ENCODE measurements at places on chromosomes 5 and 9.

- DNase-seq: no peak
Measured at GRCh38 chr9:137683262-137683864, 64.6 kb downstream of the EHMT1 start.

GRCh38 chr5:14238272-14238671 is 95.1 kb downstream of the TRIO start:
- DNase-seq: no peak

DNA sequence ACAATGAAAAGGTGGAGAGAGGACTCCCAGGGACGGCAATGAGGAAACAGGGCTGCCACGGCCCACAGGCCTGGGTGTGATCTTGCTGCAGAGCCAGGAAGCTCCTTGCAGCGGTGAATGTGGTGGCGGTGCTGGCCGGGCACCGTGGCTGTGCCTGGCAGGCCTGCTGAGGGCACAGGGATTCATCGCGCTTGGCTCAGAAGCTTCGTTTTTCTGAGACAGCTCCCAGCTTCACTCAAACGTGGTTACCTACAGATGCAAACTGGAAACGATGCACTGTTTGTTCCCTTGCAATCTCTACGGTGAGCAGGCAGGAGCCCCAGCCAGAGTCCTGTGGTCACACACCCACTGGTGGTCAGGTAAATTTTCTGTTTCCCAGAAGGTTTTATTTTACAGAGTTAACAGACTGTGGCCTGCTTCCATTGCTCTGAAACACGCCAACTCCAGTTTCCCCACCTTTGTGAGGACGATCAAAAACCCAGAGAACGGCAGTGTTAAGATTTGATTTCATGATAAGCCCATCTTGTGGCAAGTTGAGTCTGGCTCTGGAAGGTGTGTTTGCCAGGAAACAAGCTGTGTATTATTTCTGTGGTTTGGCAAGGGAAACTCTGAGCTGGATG is 183.9 kb downstream of the AUH start:
- no peak for DNase-seq

DNA sequence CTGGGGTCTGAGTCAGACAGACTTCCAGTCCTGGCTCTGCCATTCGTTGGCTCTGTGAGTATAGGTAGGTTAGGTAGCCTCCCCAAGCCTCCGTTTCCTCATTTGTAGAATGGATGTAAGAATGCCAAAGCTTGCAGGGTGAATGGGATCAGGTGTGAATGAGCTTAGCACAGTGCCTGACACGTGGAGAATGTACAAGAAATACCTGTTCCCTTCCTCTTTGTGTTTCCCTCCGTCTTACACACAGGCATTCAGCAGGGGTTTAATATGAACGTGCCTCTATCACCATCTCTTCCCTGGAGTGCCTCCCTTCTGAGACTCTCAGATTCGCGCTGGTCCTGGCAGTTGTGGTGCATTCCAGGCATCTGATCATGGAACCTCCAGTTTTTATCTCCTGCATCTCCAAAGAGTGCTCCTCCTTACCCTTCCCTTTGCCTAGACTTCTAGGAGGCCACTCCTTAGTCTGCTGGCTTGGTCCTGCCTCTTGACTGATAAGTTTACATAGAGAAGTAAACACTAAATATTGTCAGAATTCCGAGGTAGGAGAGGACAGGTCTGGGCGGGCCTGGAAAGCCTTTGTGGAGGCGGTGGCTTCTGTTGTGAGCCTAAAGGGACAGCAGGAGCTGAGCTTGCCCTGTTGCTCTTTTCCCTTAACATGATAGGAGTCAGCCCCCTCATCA is 199.4 kb downstream of the AOPEP start:
- no peak for DNase-seq

DNA sequence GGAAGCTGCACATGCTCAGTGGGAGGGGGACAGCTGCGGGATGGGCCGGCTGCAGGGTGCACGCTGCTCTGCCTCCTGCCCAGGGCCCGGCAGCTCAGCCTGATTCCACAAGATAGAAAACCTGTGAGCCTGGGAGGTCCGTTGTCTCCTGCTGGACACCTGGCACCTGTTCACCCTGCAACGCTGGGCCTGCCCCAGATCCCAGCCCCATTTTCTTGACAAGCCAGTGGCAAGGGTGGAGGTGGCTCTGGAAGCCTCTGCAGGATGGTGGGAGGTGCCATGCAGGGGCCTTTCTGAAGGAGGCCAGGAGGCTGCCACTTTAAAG is 68.1 kb upstream of the RNF130 start:
- DNase-seq: no peak

- DNase-seq: no peak
Measured at GRCh38 chr5:148740966-148741742, 85.3 kb upstream of the ADRB2 start.

- no peak for DNase-seq
Measured at GRCh38 chr5:52725808-52726207, 61.9 kb upstream of the ITGA1 start.

- no peak for DNase-seq
Measured at GRCh38 chr9:85114799-85115198, 445.3 kb downstream of the NTRK2 start.

DNA sequence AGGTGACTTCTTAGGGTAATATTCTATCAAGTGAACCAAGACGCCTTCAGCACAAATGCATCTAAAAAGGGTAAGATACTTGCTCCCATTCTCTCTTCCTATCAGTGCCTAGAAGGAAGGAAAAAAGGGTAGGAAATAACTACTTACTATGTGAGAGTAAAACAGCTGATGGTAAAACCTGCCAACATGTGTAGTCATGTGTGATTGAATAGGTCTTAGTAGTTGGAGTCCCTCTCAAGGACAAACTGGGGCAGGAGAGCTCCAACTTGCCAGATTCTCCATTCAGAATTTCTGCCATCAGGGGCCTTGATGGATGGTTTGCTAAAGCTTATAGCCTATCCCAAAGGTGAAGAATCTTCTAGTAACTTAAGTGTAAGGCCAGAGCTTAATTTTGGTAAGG is 5.2 kb downstream of the TSC1 start:
- DNase-seq: no peak

- DNase-seq: no peak
Measured at GRCh38 chr9:95091601-95092261, 225.8 kb downstream of the FANCC start.

DNA sequence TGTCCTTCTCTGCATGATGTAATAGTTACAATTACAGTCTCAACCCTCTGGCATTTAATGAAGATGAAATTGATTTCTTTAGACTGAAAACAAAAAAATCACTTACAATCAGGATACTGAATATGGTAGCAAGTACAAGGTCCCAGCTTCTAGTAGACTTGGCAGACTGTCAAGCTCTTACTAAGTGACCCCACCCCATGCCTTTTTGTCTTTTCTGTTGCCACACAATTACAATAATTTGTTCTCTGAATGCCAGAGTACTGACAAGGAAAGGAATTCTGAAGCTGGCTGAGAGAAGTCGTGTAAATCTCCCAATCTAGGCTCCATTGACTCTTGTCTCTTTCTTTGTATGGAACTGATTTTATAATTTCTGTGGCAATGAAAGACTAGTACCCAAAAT is 154.2 kb downstream of the TMC1 start:
- DNase-seq: no peak

- DNase-seq: no peak
Measured at GRCh38 chr5:39395521-39395920, 29.3 kb downstream of the DAB2 start.

GRCh38 chr9:99114846-99115500 is 10.1 kb downstream of the TGFBR1 start:
- no peak for DNase-seq

DNA sequence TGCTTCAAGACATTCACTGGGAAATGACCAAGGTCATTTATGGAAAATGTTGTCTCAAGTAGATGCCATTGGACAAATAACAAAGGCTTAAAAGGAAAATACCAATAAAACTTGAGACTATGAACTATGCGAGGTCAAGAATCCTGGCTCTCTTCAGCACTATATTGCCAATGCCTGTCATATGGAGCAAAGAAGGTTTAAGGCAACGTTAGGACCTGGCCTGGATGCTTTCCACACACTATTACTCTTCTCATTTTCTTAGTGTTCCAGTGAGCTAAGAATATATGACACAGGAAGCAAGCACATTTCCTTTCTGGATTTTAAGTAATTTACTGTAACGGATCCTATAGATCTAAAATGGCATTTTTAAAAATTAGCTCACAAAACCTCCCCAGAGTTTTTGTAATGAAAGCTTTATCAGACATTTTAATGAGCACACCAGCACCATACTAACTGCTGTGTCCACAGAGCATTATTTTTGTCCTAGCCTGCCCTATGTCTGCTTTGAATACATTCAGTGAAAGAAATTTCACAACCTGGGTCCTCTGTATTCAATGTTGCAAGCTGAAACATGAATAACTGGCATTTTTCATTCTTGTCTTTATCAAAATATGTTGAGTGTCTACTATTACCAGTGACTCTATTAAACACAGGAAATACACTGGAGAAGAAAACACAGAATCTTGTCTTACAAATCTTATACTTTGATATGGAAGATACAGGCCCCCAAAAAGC is 315.6 kb downstream of the CETN3 start:
- DNase-seq: no peak

DNA sequence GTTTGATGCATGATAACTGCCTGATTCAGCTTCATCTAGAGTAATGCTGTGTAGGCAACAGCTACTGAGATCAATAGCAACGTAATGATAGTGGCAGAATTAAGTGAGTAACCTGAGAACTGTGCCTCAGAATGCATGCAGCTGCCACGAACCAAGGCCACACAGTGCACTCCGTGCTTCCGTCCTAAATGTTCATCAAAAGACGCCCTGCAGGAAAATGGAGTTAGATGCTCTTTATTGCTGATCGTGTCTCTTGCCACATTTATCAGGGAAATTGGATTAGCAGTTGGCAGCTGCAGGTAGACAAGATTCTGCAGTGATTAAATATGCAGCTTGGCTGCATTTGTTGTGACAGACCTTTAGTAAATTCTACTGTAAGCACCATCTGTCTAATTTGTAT is 107.7 kb upstream of the TLX3 start:
- DNase-seq: no peak

- DNase-seq: no peak
Measured at GRCh38 chr5:77630114-77630680, 8.3 kb downstream of the OTP start.

DNA sequence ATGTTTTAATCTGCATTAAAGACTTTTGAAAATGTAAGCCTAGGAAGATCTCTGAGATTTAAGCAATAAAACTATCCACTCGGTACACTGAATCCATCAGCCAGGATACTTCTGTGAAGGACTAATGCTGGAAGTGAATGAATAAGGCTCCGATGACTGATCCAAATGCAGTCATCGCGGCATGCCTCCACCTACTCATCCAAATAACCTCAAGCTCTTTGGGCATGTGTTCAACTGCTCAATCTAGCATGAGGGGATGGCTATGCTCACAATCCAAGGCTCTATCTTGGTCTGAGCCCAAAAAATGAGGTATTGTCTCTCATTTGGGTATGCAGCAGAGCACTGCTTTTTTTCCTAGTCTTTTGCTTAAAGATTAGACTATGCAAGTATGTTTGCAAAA is 19.2 kb downstream of the MARCHF3 start:
- DNase-seq: no peak

DNA sequence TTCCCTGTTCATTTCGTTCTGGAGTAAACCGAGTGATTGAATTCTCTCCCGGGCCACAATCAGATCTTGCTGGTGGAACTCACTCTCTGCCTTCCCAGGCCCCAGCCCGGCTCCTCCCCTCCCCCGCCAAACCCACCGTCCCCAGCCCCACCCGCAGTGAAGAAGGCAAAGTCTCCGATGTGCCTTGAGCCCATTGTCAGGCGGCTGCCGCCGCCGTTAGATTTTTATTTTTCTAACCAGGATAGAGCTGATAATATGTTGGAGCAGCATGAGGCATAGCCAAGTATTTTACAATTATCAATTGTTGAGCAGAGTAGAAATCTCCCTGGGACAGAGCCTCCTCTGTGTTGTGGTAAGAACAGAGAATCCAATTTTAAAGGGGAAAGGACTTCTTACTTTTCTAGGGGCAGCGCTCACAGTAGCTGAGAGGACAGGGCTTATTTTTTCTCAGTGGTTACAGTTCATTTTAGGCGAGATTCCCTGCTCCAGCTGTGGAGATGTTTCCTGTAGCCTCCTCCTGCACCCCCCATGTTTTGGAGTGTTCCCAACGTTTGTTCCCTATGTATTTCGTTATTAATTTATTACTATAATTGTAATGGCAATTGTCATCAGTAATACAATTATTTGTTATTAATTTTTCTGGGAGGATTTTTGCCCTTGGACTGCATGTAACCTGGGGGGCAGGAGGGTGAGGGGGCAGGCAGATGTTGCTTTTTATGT is 1.3 kb downstream of the PSAT1 start:
- peak; percentile 37 for DNase-seq

GRCh38 chr9:34650816-34651215 is 1.2 kb upstream of the IL11RA start:
- peak; percentile 41 for DNase-seq

- DNase-seq: no peak
Measured at GRCh38 chr9:27365707-27366376, 68.9 kb upstream of the EQTN start.

- DNase-seq: no peak
Measured at GRCh38 chr5:94021246-94021645, 279.8 kb upstream of the POU5F2 start.

GRCh38 chr5:105414067-105414466 is 1851.5 kb upstream of the NUDT12 start:
- DNase-seq: no peak

DNA sequence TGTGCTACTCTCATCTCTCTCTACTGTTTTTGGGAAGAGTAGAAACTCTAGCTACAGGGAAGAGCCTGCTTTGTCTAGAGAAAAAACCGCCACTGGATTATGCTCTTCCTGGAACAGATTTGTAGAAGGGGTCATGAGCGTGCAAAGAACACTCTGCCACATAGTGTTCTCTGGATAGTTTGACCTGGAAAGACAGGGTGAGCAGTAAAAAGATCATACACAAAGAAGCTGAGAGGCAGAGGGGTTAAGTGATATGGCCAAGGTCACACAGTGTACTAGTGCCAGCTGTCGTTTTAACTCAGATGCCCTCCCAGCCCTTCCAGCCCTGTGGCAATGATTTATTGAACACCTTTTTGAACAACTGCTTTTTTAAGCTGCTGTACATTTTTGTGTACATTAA is 182.2 kb downstream of the NNT start:
- DNase-seq: no peak

GRCh38 chr5:38793099-38793498 is 52.7 kb upstream of the OSMR start:
- no peak for DNase-seq

- DNase-seq: peak; percentile 5
Measured at GRCh38 chr9:101791938-101792337, 53.5 kb upstream of the GRIN3A start.

DNA sequence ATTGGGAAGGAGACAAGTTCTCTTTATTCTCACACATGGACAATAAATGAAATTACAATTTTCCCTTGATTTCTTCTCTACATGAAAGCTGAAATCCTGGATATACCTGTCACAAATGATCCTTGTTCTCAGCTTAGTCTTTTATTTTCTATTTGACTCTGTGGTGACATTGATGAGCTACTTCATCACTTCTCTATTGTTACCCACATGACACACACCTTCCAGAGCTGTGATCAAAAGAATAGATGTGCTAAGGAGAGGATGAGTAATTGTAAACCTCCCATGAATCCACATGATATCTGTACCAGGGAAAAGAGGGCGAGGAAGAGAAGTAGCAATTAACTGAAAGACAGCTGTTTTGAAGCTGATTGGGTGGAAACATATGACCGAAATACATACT is 102.0 kb downstream of the CAVIN4 start:
- DNase-seq: no peak

Measured in caudate nucleus (tissue), 63 donors.